ENCODE measurements at places on chromosomes 13 and 19. TPM values are rescaled to one million over a fixed set of nuclear protein-coding genes. Genes with fewer than 3 reads are reported as not detected.

DNA sequence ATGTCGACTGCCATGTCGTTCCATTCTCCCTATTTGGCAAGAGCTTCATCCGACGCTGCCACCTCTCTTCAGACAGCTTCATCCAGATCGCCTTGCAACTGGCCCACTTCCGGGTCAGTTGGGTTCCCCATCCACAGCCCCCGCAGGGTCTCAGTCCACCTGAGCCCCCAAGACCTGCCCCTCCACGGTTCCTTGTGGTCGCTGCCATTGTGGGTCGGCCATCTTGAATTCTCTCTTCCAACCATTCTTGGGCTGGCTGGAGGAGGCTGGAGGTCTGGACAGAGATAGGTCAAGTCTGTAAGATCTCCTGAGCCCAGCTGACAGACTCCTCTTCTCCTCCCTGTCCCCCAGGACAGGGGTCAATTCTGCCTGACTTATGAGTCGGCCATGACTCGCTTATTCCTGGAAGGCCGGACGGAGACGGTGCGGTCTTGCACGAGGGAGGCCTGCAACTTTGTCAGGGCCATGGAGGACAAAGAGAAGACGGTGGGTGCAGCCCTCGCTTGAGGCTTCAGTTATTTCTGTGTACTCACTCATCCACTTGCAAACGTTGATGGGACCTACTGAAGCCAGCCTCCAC is 19.5 kb downstream of the CPT1C start:
- no peak for DNase-seq

GRCh38 chr13:94128430-94128829 is 351.1 kb downstream of the DCT start:
- no peak for DNase-seq

DNA sequence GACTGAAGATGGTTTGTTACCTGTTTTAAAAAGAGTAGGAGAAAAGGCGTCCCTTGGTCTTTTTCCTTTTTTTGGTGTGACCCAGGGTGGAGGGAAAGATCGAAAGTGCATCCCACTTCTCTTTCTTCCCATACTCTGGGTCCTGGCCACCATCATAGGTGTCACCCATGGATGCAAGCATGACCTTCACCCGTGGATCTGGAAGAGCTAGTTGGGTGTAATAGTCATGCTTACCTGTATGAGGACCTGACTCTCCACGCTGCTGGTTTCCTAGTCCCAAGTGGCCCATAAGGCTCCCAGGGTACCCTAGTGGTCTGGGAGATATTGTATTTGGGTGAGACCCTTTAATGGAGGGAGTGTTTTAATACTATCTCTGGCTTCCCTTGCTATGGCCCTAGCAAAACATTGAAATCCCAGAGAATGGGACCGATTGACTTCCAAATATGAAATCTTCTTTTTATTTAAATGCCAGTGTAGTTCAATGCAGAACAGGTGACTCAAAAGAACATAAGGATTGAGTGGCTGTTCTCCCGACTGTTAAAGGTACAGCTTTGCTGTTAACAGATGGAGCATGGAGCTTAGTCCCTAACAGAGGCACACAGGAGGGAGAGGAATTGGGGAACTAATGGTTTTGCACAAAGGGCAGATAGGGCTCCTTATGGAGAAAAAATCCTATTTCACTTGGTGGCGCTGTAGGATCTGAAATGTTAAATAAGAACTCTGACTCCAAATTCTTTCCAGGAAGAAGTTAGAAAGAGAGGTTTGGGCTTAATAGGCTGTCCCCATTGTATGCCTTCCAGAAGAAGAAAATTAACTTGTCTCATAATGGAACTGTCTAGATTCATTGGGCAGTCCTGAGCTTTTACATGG is 7.0 kb upstream of the ZNF550 start:
- DNase-seq, result no peak

- DNase-seq, result no peak
Observed at GRCh38 chr19:42083537-42083936, 7.6 kb downstream of the ZNF574 start.

DNA sequence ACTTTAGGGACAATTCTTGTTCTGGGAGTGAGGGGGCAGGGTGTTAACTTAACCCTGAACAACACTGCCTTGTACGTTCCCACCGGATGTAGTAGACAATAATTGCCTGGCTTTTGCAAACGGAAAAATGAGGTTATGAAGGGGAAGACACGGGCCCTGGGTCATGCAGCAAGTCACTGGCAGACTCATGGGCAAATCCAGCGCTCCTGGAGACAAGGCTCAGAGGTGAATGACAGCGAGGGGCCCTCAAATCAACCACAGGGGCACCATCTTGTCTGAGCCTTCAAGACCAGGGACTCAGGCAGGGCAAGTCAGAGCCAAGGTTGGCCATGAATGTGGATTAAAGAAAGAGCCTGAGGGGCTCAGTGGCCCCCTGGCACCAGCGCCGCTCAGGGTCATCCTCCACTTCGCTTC is 2.8 kb downstream of the RASA3 start:
- DNase-seq, result no peak

DNA sequence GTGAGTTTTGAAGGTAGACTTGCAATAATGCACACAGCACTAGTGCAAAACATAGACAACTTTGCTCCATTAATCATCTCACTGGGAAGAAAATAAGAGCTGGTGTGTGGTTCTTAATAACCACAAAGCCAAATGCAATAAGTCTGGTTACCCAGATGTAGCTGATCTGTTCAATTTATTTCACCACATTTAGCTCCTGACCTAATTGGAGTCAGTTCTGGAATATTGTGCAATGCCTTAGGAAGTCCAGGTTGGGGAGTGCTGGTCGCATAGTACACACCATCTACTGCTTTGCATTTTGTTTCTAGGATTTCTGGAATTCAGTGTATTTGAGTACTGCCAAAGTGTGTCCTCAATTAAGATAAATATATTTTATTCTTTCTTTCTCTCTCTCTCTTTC is 483.3 kb upstream of the SPRY2 start:
- DNase-seq, result no peak

DNA sequence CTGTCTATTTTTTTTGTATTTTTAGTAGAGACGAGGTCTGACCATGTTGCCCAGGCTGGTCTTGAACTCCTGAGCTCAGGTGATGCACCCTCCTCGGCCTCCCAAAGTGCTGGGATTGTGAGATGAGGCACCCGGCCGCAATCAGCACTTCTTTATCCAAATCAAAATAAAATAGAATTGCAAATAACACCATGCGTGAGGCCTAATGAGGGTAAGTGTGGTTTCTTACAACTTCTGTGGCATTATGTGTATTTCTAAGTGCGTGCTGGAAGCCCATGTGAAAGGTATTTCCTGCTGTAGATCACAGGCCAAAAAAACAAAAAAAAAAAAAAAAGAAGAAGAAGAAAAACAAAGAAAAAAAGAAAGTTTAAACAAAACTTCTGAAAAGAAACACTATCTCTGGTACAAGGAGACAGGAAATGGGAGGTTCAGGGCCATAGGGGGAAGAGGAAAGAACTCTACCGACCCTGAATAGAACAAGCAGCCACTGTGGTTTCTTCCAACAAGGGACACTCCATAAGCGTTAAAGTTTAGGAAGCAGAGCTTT is 3.0 kb upstream of the GRAMD1A start:
- no peak for DNase-seq

GRCh38 chr19:47540748-47541147 is 25.9 kb upstream of the NAPA start:
- no peak for DNase-seq

- DNase-seq, result peak; percentile 49
Observed at GRCh38 chr19:17327654-17328516, 6.8 kb downstream of the ANO8 start.

- no peak for DNase-seq
Observed at GRCh38 chr13:100917011-100917410, 242.4 kb upstream of the TMTC4 start.

DNA sequence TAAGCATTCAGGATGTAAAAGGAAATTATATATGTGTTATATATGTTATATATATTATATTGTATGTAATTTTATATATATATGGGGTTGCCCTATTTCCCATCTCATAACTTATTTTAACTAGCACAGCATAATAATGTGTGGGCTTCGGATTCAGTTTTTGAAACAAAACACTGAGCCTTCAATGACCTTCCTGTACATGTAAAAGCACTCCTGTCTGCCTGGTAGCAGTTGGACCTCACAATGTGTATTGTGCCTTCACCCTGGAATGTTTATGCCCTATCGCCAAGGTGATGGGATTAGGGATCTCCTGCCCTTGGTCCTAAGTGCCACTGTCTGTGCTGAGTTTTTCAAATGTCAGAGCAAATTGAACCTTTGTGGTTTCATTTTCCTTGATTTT is 968.8 kb downstream of the TUBA3C start:
- DNase-seq, result peak; percentile 10

DNA sequence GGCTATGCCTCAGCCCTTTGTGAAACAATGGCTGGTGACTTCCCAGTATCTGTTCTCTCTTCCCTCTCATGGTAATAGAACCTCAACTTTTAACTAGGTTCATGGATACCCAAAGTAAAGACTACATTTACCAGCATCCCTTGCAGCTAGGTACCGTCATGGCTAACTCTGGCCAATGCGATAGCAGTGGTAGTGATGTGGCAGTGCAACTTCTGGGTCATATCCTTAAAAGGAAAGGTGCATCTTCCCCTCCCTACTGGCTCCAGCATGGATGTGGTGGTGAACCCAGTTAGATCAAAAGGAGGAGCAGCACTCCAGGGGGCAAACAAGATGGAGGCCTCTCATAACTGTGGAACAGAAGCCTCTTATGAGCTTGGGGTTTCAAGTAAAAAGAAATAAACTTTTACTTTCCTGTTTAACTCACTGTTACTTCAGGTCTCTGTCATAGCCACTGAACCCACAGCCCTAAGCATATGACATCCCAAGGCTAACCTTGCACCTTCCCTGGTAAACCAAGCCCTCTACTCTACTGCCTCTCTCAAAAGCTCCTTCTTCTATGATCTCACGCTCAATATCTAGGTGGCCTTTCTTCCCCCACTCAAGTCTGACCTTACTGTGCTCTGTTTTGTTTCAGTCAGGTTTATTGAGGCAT is 104.4 kb downstream of the DOCK9 start:
- DNase-seq, result no peak

- DNase-seq, result no peak
Observed at GRCh38 chr19:18733196-18733647, 49.7 kb downstream of the CRTC1 start.

GRCh38 chr19:17023805-17024204 is 2.8 kb downstream of the CPAMD8 start:
- DNase-seq, result no peak

DNA sequence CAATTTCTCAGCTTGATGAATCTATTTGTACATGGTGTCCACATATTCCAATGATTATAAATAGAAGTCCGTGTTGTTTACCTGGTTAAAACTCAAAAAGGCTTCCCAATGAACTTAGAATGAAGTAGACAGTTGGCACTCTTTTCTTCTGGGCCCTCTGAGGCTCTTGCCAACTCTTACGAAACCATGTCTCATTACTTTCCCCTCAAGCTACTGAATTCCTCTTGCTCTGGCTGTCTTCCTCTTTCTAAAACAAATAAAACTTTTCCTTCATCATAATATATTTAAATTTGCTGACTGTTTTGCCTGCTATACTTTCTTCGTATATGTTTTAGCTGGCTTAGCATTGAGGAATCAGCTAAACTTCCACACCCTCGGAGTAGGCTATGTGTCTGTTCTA is 139.7 kb downstream of the SLITRK6 start:
- no peak for DNase-seq

DNA sequence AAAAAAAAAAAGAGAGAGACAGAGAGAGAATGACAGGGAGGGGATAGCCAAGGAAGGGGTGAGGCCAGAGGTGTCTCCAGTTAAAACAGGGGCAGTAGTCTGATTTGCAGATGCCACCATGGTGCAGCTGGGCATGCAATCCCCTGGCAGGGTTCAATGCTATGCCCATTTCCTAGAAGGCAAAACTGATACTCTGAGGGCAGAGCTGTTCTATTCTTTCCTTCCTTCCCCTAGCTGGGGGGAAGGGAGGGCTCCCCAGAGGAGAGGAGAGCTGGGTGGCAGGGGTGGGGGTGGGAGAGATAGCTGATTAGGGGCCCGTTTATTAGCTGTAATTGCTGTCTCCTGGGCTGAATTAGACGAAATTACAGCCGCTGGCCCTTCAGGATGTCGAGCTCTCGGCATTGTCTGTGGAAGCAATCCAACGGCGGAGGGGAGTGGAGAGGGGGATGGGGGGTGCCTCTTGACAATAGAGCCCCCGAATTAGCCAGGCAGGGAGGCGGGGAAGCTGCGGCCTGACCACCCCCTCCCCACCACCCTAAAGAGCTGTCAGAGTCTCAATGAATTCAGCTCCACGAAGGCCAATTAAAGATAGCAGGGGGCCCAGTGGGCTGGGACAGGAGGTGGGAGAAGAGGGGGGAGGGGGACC is 14.4 kb upstream of the DPP9 start:
- no peak for DNase-seq

DNA sequence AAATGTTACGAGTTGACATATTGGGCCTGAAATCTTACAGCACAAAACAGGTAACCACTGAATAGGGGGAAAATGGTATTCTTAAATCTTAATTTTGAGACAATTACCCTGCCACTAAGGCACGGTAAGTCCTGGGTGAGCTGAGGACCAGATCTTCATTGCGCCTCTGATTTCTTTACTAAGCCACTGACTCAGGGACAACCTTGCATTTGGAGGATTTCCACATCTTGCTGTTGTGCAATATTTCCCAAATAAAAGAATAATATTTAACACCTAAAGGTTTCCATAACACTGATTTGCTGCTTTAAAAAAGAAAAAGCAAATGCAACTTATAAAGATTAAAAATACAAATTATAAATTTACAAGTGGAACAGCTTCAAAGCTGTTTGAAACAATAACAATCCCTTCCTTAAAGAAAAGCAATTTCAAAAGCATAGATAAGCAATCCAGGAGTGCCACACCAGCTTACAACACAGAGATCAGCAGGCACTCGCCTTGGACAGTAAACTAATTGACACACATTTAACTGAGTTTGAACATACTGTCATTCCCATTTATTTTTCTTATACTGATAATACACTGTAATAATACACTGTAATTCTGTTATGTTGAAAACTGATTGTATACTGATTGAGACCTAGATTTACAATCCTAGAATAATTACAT is 79.6 kb upstream of the DOCK9 start:
- no peak for DNase-seq

DNA sequence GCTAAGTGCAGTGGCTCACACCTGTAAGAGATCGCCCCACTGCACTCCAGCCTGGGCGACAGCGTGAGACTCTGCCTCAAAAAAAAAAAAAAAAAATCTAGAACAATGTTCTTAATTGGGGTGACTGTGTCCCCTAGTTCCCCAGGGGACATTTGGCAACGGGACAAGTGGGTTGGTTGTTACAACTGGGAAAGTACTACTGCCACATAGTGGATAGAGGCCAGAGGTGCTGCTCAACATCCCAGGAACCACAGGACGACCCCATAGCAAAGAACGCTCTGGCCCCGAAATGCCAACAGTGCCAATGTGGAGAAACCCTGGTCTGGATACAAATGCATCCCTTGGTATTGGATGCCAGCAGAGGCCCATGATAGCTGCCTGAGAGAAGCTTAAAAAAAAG is 11.8 kb downstream of the NLRP12 start:
- no peak for DNase-seq

KIRREL2 gene
- total RNA-seq, result 2.2 TPM

RAB3D gene
- 5.1 TPM for total RNA-seq

ATXN8OS gene
- total RNA-seq, result not detected

TMEM91 gene
- total RNA-seq, result 4.5 TPM

KLK12 gene
- 0.61 TPM for total RNA-seq

ADAMTSL5 gene
- total RNA-seq, result 0.05 TPM

ARID3A gene
- 8.8 TPM for total RNA-seq

ZNF471 gene
- 1.4 TPM for total RNA-seq

NAPSA gene
- total RNA-seq, result 0.94 TPM

ZIC5 gene
- under 0.01 TPM for total RNA-seq

SLC10A2 gene
- under 0.01 TPM for total RNA-seq

APOC1 gene
- total RNA-seq, result 85.6 TPM
